Activated CD4-positive, alpha-beta T cell treated with anti-CD3 and anti-CD28 coated beads, Interleukin-2, amount 50 U/mL, for 4 hours (primary cell): ENCODE measurements at places on chromosomes 7 and 10.

GRCh38 chr7:116327135-116327534 is 116.8 kb downstream of the TES start:
- no peak for DNase-seq

DNA sequence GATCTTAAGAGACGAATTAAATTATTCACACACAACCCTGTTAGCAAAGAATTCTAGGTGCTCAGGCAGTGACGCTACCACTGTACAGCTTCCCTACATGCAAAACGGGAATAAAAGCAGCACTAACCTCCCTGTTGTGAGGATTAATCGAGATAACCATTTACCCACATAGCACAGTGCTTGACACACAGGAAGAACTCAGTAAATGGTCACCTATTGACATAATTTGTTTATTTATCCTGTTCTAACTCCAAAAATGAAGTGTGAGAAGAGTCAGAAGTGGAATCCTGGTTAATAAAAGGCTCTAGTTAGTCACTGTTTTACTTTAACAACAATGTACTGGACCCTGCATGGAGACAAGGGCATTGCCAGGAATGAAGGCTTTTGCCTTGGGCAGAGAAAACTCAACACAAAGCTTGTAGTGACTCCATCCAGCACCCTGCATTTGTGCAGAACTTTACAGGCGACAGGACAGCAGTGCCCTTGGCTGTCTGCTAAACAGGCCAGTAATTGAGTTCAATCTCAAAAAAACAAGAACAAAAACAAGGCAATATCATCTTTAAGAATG is 103.8 kb downstream of the SORBS1 start:
- no peak for DNase-seq

GRCh38 chr7:155578016-155578415 is 31.7 kb upstream of the CNPY1 start:
- DNase-seq: no peak

GRCh38 chr10:86862786-86863483 is 94.5 kb downstream of the MMRN2 start:
- DNase-seq: no peak

DNA sequence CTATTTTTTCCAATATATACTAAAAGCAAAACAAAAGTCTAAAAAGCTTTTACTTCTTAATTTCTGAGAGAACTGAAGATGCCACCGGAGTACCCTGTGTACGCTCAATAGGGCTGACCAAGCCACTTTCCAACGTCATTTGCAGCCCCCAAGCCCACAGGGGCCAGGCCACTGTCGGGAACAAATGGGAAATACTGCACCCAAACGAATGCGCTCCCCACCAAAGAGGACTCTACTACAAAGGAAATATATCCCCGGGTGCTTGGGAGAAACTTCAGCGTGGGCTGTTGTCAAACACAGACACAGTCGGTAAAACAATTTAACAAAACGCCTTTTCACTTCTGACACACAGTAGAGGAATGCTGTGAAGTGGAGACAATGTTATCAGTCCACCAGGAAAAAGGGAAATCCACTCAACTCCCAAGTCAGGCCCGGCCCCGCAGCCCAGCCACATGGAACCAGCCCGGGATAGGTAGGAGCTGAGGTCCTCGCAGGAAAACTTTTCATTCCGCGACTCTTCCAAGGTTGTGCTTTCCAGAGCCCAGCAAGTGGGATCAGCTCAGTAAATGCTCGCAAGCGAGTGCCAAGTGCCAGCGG is 1.4 kb downstream of the PARD3 start:
- DNase-seq: no peak

DNA sequence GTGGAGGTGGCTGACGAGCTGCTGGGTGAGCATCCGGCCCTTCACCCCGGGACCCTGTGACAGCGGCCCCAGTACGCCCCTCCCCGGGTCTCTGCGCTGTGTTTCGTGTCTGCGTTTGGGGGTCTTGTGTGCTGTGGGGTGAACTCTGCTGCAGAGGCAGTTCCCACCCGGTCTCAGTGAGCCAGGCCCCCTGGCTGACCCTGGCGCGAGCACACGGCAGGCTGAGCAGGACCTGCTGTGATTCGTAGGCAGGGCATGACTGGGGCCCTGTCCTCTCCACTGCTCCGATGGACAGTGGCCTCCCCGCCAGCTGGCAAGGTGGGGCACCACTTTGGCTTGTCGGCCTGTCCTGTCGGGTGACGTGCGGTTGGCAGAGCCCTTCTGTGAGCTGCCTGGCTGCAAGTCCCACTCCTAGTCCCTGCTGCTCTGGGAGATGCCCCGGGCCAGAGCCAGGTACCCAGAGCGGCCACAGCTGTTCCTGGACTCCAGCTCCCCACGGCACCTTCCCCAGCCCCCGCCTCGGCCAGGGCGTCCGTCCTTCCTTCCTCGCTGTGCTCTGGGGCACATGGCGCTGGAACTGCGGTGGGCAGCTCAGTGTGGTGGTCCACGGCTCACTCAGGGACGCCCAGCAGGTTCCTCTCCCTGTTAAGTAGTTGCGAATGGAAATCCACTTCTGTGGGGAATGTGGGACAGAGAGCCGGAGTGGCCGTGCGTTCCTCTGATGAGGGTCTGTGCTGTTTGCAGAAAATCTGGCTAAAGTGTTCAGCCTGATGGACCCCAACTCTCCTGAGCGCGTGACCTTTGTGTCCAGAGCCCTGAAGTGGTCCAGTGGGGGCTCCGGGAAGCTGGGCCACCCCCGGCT is 10.5 kb downstream of the GET4 start:
- no peak for DNase-seq

DNA sequence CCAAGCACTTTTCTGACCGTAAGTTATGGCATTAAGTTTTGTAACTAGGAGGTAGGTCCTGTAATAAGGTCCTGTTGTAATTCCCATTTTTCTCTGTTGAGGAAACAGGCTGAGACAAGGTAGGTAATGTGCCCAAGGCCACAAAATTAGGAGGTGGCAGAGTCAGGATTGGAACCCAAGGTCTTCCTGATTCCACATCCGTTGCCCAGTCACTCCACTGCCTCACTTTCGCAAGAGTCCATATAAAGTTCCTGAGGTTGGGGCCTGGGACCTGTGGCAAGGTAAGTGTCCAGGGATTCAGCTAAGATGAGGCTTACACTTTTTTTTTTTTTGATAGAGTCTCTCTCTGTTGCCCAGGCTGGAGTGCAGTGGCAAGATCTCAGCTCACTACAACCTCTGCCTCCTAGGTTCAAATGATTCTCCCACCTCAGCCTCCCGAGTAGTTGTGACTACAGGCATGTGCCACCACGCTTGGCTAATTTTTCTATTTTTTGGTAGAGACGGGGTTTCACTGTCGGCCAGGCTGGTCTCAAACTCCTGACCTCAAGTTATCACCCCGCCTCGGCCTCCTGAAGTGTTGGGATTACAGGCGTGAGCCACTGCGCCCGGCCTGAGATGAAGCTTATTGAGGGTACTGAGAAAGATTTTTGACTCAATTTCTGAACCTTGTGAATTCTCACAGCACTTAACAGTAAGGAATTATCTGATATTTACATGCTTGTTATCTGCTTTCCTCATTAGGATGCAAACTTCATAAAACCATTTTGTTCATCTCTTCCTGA is 20.3 kb upstream of the GNA12 start:
- no peak for DNase-seq

- no peak for DNase-seq
These were observed 3.6 kb upstream of the HOXA13 start for GRCh38 chr7:27203365-27203953.

DNA sequence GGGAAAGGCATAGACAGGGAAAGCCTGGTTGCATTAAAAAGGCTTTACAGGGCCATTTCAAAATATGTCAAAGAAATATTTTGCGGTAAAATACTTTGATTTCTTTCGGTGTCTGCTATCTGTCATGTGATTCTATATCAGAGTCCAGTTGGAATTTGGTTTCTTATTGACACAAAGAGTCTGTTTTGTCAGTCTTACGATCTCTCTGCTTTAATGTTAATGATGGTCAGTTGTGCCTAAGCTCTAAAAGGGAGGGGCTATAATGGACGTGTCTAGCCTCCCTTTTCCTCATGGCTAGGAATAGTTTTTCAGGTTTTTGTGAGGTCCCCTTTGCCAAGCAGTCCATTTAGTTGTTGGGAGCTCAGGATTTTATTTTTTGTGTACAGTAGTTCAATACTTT is 31.5 kb downstream of the ORC5 start:
- DNase-seq: no peak

- no peak for DNase-seq
These were observed 19.1 kb upstream of the PSMG3 start for GRCh38 chr7:1588978-1589377.

DNA sequence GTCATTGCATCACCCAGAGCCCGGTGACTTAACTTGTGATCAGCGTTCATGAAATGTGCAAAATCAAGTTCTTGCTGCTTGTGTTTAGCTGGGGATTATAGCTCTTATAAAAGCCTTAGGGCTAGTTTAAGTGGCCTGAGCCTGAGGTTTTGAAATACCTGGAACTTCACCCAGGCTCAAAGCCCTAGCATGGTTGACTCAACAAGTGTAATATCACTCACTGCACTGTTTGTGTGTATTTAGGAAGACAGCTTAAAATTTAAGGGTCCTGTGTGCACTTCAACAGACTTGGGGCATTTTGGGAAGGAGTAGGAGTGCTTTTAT is 489.5 kb downstream of the GATA3 start:
- no peak for DNase-seq

- no peak for DNase-seq
These were observed 46.5 kb downstream of the INHBA start for GRCh38 chr7:41656366-41656765.

DNA sequence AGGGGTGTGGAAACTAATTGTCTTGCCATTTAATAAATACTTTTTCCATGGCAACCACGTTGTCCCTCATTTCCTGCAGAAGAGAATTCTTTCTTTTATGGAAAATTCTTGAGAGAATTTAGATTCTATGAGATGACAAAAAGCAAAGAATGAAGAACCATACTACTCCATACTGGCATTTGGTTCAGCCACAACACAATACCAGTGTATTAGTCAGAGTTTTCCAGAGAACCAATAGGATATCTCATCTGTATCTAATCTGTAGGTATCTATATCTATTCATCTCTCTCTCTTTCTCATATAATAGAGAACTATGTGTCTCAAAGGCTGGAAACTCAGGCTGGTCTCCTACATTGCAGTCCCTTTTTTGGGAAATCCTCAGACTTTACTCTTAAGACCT is 44.6 kb upstream of the NAMPT start:
- no peak for DNase-seq

DNA sequence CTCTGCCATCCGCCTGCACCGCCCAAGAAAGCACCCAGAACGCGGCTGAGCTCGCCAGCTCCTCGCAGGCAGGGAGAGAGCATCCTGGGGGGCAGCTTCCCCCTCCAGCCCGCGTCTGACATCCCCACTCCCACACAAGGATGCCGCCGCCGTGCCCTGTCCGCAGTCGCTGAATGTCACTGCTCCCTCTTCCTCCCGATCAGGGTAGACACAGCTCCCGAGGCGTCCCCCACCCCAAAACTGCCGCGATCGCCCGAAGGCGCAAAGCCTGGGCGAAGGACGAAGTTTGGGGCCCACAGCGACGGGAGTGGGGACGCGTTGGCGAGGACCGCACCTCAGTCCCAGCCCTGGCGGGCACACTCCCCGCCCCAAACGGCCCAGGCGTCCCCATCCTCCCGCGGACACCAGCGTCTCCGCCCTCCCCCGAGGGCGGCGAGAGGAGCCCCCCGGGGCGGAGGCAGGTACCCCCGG is 1.5 kb upstream of the KAT6B start:
- peak; percentile 27 for DNase-seq

DNA sequence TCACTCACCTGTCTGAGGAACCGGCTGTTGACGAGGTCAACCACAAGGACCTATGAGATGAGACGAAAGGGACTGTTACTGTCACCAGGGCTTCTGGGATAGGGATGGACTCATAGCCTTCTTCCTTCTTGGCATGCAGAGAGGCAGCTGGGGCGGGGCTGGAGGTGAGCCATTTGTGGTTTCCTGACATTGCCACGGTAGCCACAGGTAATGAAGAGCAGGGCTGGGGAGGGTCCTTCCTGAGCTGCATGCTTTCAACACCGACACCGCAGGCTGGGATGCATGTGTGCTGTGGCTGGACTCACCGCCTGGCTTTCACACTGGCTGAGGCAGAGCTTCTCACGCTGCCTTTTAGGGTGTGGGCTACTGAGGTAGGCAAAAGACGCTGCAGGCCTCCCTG is 46.4 kb upstream of the MKRN1 start:
- no peak for DNase-seq

GRCh38 chr7:158533386-158534133 is 54.1 kb downstream of the PTPRN2 start:
- DNase-seq: no peak

DNA sequence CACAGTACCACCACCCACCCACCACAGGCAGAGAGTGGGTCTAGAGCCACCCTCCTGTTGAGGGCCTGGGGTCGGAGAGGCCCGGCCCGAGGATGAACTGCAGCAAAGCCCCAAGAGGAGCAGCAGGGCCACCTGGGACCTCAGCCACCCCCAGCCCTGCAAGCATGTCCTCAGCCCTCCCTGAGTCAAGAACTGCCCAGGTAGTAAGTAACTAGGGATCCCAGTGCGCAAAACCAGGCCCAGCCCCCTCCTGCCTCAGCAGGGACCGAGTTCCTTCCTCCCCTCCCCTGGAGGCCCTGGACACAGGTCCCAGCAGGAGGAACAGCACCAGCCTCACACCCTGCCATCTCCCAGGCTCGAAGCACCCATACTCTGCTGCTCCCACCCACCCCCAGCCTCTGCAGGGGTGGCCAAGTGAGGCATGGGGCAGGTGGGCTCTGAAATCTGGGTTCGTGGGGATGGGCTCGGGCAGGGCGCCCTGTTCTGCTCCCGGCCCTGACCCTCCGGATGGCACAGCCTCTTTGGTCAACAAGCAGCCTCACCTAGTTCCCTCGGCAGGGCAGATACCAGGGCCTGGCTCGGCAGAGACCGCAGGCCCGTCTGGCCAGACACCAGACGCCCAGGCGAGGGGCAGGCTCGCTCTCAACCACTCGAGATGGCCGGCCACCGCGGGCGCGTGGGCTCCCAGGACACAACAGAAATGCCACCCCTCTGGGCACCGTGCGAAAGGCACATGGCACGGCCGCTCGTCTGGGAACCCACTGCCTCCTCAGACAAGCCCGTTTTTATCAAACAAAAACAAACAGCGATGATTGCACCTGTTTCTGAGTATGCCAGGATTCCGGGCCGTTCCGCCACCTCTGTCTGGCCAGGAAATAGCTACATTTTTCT is 15.2 kb downstream of the PDGFA start:
- DNase-seq: no peak

- no peak for DNase-seq
These were observed 34.1 kb downstream of the KCNMA1 start for GRCh38 chr10:77603534-77603927.

GRCh38 chr10:33229949-33230267 is 104.6 kb downstream of the NRP1 start:
- DNase-seq: no peak

- DNase-seq: no peak
These were observed 275.3 kb downstream of the DNAJB6 start for GRCh38 chr7:157612009-157612663.

GRCh38 chr7:138658889-138659288 is 42.3 kb downstream of the SVOPL start:
- no peak for DNase-seq

- no peak for DNase-seq
These were observed 84.0 kb upstream of the TMEM248 start for GRCh38 chr7:66837007-66837406.

- DNase-seq: no peak
These were observed 12.3 kb downstream of the GOLGA7B start for GRCh38 chr10:97861924-97862323.
